Stimulated activated CD8-positive, alpha-beta memory T cell treated with anti-CD3 and anti-CD28 coated beads, Interleukin-4, amount 100 ng/mL, for 48 hours (primary cell): ENCODE measurements at places on chromosomes 7 and 10.

DNA sequence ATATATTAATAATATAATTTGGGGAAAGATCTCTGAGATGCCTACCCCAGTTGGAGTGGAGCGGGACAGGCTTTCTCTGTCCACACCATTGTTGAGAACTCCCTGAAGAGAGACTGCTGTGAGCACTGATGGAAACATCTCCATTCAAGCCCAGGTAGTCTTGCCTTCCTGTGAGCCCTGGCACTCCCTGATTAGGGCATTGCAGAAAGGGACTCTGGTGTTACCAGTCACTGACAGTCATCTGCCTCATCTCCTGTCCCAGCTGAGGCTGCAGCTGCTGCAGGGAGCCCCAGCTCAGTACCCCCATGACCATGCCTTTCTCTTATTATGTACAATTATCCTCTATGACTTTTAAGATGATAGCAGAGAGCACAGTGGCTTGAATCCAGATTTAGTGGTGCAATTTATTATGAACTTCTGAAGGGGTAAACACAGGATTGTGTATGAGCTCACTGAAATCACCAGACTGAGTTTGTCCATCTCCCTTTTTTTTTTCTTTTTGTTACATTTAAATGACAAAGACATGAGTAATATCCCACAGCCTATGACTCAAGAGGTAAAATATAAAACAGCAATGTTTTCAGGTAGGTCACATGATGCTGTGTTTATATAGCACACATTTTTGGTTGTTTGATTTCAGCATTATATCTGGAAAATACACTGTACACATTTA is 236.9 kb downstream of the SLC25A13 start:
- no peak for DNase-seq

DNA sequence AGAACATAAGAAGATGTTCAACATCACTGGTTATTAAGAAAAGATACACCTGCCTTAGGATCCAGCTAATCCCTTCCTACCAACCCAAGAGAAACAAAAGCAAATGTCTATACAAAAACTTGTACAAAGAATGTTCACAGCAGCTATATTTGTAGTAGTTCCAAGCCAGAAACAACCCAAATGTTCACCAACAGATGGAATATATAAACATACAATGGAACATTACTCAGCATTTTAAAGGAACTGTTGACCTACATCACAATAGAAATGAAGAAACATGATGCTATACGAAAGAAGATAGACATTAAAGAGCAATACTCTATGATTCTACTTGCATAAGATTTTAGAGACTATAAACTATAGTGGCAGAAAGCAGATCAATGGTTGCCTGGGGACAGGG is 149.4 kb downstream of the ZNF438 start:
- DNase-seq, result no peak

GRCh38 chr10:84783386-84783785 is 455.0 kb downstream of the CCSER2 start:
- no peak for DNase-seq

DNA sequence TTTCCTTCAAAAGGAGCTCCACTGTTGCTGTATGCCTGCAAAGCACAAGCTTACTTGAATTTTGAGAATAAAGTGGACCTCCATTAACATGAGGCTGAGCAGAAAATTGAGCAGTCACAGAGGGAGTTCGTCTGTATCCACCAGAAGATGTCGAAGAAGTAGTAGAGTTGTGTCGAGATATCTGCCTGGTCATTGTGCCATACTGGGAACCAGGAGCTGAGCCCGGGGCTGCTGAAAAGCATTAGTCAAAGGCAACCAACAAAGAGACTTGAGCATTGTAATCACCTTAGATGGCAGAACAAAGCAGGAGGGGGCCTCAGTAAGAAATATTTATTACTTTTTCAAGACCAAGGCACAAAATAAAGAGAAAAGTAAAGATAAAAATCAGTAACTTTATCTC is 61.5 kb downstream of the PDSS1 start:
- no peak for DNase-seq

GRCh38 chr10:12394241-12395033 is 45.1 kb downstream of the CAMK1D start:
- no peak for DNase-seq

GRCh38 chr7:155145477-155146255 is 75.5 kb downstream of the HTR5A start:
- no peak for DNase-seq

GRCh38 chr7:51774178-51774577 is 457.6 kb upstream of the COBL start:
- DNase-seq, result no peak

- no peak for DNase-seq
Measured at GRCh38 chr10:12849319-12850181, 152.0 kb downstream of the CCDC3 start.

DNA sequence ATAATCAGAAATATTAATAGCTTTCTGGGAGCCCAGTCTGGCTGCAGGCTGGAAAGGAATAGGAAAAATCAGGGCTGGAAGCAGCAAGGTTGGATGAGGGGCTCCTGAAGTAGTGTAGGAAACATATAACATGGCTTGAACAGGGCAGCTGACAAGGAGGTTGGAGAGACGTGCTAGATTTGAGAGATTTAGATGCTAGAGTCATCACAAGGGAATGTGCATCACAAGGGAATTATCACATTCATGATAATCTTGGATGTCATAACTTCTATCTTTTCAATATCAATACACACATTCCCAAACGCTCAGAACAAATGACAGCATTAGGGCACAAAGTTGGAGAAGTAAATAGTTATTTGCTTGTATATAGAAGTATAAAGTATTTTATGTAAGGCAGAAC is 120.9 kb upstream of the EGFR start:
- no peak for DNase-seq

DNA sequence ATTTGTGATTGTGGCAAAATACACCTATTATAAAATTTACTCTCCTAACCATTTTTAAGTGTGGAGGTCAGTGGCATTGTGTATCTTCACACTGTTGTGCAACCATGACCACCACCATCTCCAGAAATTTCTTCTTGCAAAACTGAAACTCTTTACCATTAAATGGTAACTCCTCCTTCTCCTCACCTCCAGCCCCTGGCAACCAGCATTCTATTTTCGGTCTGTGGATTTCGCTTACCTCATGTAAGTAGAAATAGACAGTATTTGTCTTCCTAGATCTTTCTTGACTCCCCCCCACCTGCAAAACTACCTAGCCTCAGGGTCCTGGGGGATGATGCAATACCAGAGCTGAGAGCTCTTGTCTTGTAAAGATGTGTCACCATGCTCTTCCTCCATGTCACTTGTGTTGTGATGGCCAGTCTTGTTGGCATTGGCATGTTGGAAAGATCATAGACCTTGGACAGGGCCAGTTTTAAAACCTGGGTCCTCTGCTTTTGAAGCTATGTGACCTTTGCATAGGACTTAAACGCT is 71.1 kb upstream of the EMX2 start:
- no peak for DNase-seq

DNA sequence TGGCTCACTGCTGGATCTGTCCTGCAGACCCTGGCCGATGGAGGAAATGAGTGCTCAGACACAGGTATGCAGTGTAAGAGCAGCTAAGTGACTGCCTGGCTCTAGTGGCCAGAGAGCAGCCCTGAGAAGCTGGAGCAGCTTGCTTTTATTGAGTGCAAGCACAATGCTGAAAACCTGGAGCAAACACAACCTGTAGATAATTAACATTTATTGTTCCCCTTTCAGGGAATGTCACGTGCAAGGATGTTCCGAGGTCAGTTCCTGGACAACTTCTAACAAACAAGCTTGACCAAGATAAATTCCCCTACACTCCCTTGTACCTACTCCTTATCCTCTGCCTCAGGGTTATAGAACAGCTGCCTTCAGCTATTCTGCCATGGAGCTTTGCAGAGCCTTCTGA is 31.3 kb downstream of the DDC start:
- DNase-seq, result peak; percentile 21

GRCh38 chr7:95871075-95871848 is 98.9 kb downstream of the DYNC1I1 start:
- DNase-seq, result no peak

- no peak for DNase-seq
Measured at GRCh38 chr7:84941936-84942335, 244.9 kb downstream of the SEMA3D start.

DNA sequence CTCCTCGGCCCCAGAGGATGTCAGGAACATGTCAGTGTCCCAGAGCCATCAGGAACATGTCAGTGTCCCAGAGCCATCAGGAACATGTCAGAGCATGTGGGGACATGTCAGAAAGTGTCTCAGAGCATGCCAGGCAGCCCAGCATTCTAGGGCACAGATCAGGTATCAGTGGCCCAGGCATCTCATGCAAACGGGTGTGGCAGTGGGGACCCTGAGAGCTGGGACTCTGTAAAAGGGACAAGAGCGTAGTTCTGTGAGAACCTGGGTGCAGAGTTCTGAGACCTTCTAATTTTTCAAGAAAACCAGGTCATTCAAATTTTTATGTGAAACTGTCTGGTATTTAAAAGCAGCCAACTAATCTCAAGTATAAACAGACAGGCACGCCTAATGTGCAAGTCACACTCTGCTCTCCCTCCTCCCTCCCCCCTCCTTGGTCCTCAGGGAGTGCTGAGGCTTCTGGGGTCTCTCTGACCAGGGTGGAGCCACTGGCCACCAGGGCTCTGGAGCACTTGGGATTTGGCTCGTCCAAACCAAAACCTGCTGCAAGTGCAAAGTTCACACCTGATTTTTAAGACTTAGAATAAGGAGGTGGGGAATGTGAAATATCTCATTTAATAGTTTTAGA is 64.6 kb downstream of the ALOX5 start:
- DNase-seq, result no peak

DNA sequence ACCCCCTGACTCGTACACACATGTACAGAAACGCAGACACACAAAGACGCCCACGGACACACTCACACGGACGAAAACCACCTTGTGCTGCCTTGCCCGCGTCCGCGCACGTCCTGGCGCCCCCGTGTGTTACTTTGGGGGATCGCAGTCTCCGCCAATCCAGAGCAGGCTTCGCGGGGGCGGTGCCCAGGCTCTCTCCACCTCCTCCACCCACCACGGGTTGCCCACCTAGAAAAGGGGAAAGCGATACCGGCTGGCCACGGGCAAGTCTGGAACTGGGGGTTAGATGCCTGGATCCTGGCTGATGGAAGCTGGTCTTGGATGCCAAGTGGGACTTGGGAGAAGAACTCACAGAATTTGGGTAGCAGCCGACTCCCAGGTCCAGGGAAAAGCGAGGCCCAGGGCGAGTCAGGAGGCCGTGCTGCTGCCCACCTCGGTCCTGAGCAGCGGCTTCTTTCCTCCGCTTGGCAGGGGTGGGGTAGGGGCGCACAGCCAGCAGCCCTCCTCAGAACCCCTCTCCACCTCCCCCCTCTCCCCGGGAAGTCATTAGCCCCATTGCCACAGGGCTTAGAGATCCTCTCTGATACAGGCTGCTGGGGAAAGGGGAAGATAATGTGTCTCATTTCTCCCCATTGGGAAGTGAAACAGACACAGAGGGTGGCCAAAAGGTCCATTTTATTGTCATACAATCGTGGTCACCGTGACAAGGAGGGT is 4.6 kb upstream of the VGF start:
- DNase-seq, result peak; percentile 94

DNA sequence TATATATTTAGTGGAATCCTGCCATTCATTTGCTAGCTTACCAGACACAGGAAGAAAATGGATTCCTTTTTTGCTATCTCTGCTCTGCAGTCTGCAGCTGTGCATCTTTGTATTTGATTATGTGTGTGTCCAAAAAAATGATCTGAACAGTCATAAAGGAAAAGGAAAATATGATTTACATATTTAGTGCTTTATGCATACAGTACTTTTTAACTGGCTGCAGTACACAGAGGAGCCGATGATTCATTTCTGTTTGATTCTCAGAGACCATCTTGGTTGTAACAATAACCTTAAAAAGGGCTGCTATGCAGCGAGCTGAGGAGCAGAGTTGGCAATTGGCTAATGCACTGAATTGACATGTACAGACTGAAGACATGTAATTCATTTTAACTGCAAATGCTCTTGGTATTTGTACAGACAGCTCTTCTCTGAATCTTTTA is 151.3 kb upstream of the FZD1 start:
- DNase-seq, result no peak

- DNase-seq, result peak; percentile 48
Measured at GRCh38 chr7:73647725-73648592, 19.7 kb upstream of the VPS37D start.

DNA sequence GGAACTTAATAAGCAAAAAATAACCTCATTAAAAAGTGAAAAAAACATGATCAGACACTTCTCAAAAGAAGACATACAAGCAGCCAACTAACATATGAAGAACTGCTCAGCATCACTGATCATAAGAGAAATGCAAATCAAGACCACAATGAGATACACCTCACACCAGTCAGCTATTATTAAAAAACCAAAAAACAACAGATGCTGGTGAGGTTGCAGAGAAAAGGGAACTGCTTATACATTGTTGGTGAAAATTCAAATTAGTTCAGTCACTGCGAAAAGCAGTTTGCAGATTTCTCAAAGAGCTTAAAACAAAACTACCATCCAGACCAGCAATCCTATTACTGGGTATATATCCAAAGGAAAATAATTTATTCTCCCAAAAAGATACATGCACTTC is 513.3 kb downstream of the MDFIC start:
- no peak for DNase-seq

GRCh38 chr7:55156919-55157763 is 138.3 kb downstream of the EGFR start:
- no peak for DNase-seq

DNA sequence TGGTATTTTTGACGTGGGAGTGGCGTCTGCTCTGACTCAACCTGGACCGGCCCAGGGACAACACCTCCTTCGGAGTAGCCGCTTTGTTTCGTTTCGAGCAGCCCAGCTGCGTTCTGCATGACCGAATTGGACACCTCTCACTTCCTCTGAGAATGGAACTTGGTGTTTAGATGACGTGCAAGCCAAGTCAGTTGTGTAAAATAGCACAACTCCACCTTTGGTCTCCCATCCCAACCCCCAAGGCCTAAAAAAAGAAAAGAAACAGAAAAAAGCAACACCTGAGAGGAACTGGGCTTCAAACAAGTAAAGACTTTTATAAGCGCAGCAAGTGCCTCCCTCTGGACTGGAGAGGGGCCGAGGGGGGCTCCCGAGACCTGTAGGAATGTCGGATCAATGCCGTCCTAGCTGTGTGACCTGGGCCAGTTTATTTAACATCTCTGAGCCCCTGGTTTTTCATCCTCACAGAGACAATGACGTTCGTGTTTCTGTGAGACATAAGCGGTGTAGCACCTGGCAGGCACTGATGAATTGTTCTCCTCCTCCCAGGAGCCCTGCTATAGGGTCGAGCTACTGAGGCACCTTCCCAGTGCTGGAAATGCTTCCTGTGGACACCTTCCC is 52.0 kb upstream of the SMNDC1 start:
- peak; percentile 81 for DNase-seq

- no peak for DNase-seq
Measured at GRCh38 chr7:46714904-46715303, 793.8 kb upstream of the IGFBP3 start.

DNA sequence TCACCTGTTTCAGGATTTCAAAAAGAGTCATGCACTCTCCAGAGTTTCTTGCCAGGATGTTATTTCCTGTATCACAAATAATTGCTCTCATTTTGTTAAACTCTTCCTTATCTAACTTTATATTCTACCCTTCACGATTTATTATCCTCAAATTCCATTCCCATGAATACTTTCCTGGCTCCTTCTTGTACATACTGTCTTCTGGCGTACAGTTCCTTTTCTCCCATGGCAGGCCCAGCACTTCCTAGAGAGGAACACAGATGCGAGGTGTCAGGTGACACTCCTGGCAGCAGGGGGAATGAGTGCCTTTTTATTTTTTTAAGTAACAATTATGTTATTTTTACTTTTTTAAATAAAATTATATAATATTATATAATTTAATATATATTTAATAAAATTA is 411.9 kb downstream of the TFEC start:
- no peak for DNase-seq
